HEK293T (cell line): ENCODE measurements at places on chromosomes 6 and 20.

DNA sequence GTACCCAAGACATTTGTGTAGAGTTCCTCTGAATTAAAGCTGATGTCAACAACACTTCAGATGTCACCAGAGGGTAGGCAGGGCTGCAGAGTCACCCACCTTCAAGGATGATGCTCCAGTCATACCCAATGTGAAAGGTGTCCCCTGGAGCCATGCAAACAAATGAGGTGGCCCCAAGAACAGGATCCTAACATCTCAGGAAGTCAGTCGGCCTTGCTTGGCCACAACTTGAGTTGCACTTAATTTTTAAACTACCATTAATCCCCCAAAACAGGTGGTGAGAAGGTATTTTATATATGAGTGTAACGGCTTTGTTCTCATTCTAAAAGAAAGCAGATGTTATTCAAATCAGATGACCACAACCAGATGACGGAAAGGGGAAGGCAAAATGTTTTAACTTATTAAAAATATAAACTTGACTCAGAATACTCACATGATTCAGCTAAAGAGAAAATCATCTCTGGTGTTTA is 21.1 kb upstream of the SERPINB1 start:
- DNase-seq = no peak

DNA sequence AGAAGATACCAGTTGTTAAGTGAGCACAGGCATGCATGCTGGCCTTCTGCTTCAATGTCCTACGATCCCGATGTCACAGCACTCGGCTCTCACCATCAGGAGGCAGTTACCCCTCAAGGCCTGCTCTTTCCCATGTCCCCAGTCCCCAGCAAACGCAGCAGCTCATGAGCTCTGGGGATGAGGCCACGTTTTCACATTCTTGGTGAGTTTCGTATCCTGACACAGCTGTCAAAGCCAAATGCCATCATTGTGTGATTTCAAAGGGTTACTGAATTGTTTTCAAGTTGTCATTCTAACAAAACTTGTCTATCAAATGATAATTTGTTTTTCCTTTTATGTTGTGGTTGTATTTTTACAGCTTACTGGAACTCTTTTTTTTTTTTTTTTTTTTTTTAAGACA is 226.9 kb upstream of the KCNG1 start:
- no peak for DNase-seq

GRCh38 chr6:158347335-158347734 is 35.1 kb downstream of the TULP4 start:
- DNase-seq = no peak

DNA sequence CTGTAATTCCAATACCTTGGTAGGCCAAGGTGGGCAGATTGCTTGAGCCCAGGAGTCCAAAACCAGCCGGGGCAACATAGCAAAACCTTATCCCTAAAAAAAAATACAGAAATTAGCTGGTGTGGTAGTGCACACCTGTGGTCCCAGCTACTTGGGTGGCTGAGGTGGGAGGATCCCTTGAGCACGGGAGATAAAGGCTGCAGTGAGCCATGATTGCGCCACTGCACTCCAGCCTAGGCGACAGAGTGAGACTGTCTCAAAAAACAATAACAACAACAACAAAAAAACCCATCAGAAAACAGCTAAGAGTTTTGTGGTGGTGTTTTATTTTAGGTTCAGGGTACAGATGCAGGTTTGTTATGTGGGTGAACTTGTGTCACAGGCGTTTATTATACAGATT is 42.9 kb upstream of the FANCE start:
- no peak for DNase-seq

DNA sequence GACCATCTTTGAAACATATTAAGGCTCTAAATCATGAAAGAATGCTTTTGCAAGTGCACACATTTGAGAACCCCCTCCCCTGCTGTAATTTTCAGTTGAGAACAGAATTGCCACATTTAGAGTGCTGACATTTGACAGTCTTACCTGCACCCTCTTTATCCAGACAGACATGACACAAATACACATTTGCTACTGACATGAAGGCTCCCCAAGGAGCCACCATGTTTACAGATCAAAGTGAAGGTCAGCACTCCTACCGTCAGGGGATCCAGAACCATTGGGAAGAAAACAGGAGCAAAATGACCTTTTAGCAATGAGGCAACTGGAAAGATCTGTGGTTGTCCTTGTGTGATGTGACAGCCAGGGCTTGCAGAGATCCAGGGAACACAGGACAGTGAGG is 315.4 kb upstream of the CNR1 start:
- no peak for DNase-seq

DNA sequence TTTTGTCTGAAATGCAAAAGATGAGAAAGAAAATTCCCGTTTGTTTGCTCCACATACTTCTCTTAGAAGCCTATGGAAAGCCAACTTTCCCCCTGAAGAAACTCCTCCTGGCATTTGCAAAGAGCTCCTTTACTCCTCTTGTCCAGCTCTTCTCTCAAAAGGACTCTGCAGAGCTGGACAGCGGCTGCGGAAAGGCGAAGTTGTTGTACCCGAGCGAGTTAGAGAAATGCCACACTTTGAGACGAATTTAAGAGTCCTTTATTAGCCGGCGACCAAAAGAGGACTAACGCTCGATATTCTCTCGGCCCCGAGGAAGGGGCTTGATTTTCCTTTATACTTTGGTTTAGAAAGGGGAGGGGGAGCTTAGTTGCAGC is 157.8 kb downstream of the TRIM27 start:
- no peak for DNase-seq

GRCh38 chr6:108434222-108434621 is 126.5 kb upstream of the FOXO3 start:
- DNase-seq = no peak

DNA sequence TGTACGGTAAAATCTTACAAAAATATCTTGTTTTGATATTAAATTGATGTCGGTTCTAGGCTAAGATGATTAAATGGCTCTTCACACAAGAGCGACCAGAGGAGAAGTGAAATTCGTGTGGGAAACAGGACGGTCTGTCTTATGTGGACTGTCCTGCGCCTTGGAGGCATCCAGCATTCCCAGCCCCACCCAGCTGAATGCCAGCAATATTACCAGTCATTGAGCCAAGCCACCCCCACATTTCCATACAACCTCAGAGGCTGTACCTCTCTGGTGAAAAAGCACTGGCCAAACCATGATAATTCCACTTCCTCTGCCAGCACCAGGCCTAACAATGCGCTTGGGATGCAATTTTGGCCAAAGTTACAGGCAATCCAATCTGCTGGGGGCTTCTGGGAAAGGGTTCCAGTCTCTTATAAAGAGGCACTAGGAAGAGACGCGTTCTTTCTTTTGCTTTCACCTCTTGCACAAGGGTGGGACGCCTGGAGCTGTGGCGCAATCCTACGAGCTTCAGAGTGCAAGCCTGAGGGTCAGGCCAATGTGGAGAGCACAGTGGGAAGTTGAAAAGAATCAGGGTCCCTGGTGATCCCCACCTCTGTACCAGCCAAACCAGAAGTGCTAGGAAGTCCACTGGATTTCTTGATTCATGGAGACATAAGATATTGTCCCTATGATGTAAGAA is 213.1 kb downstream of the PREX1 start:
- no peak for DNase-seq

DNA sequence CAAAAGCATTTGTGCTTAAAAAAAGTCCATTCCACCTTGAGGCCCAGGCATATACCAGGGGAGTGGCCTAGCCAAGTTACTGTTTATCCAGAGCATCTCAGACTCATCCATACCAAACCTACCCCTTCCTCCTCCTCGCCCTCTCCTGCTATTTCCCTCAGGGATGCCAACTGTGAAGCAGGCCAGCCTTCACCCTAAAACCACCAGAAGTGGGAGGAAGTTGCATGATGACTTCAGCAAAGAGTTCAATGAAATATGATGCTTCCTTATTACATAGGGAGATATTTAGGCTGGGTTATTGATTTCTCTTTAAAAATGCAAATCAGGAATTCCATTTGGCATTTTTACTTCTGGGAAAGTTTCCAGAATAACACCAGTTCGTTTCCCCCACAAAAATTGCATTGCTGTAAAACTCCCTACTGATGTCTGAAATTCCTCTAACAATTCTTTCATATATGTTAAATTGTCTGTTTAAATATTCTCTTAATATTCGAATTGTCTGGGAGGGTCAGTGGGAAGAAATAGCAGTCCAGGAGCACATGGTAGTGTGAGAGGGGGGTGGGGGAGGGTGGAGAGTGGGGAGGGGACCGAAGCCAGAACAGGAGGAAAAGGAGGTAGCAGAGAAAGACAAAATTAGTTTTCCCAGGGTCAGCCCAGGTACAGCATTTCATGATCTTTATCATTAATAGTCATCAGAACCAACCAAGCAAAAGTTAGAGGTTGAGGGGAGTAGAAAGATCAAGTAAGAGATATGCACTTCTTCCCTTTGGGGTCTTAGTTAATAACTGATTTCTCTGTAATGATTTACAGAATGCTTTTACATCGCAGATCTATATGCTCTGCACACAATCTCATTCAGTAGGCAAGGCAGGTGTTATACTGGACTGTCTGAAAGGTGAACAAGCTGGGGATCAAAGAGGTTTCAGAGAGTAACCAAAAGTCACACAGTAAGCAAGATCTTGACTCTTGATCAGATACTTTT is 1.7 kb upstream of the TCP11 start:
- DNase-seq = no peak

DNA sequence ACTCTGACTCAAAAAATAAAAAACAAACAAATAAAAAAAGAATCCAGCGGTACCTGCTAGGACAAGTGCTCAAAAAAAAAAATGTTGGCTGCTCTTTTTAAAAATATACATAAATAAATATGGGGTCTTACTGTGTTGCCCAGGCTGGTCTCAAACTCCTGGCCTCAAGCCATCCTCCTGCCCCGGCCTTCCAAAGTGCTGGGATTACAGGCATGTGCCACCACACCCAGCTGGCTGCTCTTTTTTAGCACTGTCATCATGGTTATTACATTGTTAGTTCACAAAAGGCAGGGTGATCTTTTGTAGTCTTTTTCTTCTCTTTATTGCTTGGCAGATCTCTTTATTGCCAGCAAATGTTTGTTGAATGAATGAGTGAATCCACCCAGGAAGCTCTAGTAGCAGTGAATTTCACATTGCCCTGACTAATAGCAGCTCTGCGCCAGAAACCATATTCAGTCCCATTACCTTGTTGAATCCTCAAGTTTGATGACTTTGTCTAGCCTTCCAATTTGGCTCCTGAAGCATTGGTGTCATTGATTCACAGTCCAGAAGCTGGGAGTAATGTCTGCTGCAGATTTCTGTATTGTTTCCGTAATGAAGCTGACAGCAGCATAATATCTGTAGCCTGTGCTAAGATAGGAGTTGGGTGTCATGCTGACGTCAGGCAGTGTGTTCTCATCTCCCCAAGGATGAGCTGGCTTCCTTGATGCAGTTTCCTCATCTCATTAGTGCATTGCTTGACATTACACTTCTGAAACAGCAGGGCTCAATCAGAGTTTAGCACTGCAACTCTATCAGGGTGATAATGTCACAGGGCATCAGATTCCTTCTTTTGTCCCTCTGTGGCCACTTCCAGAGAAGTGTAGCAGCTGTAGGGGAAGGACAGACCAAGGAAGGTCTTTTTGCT is 84.9 kb upstream of the TGM3 start:
- DNase-seq = no peak

GRCh38 chr20:33299111-33299603 is 16.1 kb downstream of the BPIFB1 start:
- DNase-seq = peak; percentile 86

GRCh38 chr20:3010985-3011723 is 32.3 kb upstream of the GNRH2 start:
- DNase-seq = no peak

DNA sequence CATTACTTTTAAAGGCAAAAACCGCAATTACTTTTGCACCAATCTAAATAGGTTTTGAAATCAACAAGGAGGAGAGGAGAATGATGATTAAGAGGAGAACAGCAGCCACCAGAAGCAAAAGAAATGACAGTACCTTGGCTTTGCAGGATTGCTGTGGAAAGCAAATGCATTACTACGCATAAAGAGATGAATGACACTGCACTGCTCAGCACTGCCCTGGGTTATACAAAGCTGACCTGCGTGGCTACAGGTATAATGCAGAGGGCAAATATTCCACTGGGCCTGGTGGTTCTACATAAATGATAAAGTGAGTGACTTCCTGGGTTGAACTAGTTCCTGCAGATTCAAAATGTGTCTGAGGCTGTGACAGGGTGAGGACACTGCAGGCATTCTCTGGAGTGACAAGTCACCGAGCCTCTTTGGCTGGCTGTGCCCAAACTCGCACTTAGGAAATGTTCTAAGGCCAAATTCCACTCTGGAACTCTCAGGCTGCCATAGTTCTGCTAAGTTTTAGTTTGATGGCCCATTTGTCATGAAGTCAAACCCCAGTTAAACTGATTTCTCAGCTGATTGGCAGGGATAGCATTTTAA is 78.6 kb downstream of the INSM1 start:
- no peak for DNase-seq

- no peak for DNase-seq
Measured at GRCh38 chr6:149410557-149410956, 10.5 kb downstream of the SUMO4 start.

DNA sequence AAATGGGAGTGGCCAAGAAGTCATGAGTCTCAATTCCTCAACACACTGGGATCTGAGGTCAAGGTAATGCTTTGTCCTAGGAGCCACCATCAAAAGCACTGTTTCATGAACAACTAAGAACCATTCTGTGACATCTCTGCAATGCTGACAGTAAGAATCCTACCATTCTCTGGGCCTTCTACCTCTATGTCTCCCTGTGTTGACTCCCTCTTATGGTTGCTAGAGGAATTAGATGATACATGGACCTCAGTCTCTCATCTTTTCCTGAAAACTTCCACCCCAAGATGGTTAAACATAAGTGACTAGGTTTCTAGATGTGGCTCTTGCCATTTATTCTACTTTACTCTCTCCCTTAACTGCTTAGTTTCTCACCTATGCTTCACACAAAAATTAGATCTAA is 9.1 kb downstream of the MTRF1L start:
- peak; percentile 23 for DNase-seq

GRCh38 chr6:47352194-47352920 is 42.7 kb upstream of the TNFRSF21 start:
- DNase-seq = peak; percentile 30

GRCh38 chr20:31860390-31861134 is 9.8 kb downstream of the DUSP15 start:
- DNase-seq = no peak

GRCh38 chr20:35837577-35838195 is 65.9 kb downstream of the PHF20 start:
- no peak for DNase-seq

DNA sequence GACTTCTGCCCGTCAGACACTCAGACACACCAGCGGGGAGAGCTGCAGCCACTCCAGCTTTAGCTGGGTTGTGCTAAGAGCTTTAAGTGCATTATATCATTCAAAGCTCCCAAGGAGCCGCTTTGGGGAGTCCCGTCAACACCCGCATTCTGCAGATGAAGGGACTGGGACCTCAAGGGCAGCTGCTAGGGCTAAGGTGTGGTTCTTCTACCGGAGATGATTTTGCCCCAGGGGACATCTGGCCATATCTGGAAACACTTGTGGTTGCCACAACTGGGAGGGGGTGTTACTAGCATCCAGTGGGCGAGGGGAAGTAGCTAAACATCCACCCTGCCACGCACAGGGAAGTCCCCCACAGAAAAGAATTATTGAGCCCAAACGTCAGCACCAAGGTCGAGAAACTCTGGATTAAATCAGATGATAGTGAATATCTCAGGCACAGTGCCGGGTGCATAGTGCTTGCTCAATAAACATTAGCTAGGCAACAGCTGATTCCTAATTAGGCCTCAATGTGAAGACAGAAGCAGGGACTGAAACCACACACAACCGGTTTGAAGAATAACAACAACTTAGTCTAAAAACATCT is 29.6 kb downstream of the PMEPA1 start:
- DNase-seq = no peak
